G401 (cell line): ENCODE measurements at places on chromosomes 1 and 21. TPM values are rescaled to one million over a fixed set of nuclear protein-coding genes. Genes with fewer than 3 reads are reported as not detected.

DNA sequence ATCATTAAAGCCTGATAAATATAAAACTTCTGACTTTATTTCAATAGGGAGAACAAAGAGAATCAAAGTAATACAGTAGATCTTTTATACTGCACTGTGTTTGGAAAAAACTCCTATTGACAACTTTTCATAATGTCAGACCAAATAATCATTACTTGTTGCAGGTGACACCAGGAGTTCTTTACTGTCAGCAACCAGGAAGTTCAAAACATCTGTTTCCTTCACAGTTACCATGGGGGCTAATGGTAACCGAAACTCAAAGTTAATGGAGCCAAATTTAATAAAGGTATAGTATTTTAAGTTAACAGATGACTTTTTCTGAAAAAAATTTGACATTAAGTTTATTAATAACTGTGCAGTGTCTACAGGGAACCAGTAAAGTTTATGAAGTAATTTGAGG lies 10.6 kb downstream of the EFCAB7 start:
- DNase-seq: no peak

DNA sequence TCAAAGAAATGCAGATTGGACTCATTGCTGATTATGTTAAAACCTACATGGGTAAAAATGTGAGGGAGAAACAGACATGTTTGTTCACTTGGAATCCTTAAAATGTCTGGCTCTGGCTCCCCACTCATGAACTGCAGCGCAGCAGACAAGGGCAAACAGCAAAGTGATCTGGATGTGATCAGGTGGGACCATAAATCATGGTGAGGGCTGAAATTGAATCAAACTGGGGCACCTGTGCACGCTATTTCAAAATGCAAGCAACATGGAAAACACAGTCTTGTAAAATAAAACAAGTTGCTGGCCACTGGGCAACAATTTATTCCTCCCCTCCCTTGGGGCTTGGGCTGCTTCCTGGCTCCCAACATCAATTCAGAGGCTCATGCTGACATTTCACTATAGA lies 373.4 kb downstream of the SEC16B start:
- no peak for DNase-seq

DNA sequence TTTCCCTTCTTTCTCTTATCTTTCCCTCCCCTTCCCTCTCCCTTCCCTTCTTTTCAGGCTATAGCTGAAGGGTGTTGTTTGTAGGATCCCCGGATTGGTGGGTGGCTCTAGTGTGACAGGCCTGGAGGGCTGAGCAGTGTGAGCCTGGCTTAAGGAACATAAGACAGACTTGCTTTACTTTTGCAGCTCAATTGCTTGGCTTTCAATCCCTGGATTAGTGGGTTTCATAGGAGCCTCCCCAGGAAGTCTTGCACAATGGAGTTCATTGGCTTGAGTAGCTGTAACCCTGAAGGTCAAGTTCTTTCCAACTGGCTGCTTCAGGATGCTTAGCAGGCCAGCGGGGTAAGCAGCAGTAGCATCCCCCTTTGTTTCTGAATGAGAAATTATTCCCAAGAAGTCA lies 126.7 kb downstream of the CAMTA1 start:
- DNase-seq: no peak

- DNase-seq: no peak
Observed at GRCh38 chr21:41583274-41583790, 75.4 kb upstream of the TMPRSS2 start.

DNA sequence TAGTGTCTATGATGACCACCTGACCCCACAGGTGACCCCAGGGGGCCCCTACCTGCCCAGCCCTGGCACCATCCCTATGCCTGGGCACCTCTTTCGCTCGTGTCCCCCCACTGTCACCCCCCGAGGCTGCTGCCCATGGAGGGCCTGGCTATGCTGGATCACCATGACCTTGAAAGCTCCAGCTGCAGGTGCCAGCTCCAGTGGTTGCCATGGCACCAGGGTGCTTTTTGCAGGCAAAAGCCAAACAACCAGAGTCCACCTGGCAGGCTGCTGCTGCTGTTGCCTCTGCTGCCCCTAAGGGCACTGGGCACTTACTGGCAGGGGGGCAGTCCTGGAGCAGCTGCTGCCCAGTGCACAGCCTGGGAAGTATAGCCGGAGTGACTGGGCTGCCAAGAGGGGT lies 21.7 kb downstream of the ETNK2 start:
- no peak for DNase-seq

- no peak for DNase-seq
Observed at GRCh38 chr1:13228343-13228781, 2.4 kb upstream of the PRAMEF18 start.

DNA sequence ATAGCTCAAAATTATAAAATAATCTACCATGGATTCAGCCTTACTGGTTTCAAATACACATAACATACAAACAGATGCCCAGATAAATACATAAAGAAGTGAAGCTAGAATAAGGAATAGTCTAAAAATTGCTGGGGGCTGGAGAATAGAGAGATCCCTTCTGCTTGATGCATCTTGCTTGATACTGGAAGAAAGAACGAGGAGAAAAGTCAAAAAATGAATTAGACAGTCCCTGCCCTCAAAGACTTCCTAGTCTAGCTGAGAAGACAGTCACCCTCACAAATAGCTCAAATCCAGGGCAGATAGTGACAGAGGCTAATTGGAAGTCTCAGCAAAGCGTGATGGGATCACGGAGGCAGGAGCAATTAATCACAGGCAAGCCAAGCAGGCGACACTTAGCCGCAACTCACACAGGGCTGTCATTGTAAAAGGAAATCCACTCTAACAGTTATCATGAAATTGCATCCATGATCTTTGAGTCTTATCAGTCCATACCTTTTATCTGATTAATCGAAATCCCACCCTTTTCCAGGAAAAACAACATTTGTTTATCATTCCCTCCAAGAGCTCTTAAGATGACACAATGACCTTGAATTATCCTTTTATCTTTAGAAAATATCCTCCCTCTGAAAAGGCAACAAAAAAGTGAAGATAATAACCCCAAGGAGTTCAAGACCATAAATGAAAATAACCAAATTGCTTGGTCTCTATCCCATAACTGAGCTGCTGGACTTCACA lies 59.7 kb upstream of the TIAM1 start:
- peak; percentile 79 for DNase-seq

DNA sequence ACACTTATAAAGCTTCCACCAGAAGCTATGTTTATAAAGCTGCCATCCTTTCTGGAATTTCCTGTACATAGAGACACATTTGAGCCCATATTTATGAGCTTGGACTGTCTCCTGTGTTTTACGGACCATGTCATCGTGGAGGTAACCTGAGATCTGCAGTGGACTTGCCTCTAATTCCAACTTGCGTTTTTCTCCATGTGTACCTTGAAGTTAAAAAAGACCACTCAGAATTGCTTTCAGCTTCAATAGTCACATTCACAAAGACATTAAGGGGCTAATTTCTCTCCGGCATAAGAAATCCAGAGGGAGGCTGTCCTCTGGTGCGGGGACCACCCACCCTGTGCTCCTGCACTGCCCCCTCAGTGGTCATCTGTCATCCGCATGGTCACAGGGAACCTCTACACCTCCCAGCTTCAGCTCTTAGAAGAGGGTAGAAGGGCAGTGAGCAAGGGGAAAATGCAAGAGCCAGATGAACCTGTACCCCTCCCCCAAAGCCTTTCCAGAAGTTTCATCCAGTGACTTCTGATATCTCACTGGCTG lies 521.4 kb upstream of the CAMK1G start:
- no peak for DNase-seq

- DNase-seq: peak; percentile 97
Observed at GRCh38 chr1:116377541-116378529, 4.8 kb downstream of the ATP1A1 start.

- DNase-seq: no peak
Observed at GRCh38 chr1:29679828-29680558, 443.7 kb downstream of the PTPRU start.

DNA sequence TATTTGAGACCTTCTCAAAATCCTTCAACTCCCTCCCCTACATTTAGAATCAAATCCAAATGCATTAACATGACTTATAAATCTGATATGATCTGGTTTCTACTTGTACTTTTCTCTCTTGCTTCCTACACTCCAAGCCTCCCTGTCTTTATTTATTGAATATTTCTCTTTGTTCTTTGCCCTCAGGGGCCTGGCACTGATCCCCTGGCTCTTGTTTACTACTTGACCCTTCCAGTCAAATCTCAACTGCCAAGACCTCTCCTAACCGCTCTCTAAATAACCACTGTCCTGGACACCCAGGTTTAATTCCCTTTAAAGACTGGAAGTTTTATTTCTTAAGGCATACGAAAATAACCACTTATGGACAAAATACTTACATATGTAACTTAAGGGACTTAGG lies 248.9 kb downstream of the CHRM3 start:
- no peak for DNase-seq

GRCh38 chr1:204599098-204599497 lies 82.9 kb downstream of the MDM4 start:
- no peak for DNase-seq

DNA sequence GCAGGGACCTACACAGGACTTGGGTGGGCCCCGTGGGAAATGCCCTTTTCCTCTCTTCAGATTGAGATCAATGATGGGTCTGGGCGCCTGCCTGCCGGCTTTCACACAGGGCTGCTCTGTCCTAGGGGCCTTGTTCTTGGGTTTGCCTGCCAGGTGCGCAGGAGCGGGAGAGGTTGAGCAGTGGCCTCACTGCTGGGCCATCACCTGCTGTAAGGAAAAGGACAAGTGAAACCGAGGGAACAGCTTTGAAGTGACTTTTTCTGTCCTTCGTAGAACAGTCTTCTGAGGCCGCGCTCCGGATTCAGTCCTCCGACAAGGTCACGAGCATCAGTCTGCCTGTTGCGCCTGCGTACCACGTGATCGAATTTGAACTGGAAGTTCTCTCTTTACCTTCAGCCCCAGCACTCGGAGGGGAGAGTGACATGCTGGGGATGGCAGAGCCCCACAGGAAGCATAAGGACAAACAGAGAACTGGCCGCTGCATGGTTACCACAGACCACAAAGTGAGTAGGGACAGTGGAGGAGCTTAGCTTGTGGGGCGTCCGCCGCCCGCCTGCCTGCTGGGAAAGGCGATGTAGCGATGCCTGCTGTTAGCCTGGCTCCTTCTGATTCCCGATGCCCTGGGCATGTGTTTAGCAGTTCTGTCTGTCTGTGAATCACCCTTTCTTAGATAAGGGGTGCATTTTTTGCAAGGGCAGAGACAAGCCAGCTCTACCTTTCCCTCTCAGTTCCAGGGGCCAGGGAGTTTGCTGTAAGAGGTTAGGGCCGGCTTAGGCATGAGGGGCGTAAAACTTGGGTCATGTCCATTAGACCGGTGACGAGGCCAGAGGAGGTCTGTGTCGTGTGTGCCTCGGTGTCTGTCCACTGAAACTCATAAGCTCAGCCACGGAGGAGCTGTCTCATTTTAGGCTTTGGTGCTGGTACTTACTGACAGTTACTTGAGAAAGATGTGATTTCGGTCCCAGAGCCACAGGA lies 19.5 kb upstream of the PWP2 start:
- DNase-seq: no peak

- DNase-seq: no peak
Observed at GRCh38 chr1:232820431-232820830, 15.2 kb downstream of the MAP10 start.

DNA sequence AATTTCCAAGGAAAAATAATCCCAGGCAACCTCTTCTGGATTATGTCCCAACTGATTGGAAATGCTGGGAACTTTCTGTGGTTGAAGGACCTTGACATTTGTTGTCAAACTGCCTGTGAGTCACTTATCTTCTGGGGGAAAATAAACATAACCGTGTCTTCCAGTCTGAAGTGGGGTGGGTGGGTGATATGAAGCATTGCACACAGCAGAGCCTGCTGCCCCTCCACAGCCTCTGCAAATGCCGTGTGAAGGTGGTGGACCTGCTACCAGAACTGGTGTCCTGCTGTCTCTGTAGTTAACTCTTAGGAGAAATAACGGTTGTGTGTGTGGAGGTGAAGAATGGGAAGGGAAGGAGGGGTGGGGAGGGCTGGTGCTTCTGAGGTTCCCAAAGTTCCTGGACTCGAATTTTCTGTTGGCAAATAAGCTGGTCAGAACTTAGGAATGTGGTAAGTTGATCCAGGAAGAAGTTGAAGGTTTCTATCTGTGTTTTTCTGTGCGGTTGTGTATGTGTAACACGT lies 23.2 kb downstream of the GALNT2 start:
- no peak for DNase-seq

- no peak for DNase-seq
Observed at GRCh38 chr1:245008761-245009160, 144.4 kb upstream of the HNRNPU start.

DNA sequence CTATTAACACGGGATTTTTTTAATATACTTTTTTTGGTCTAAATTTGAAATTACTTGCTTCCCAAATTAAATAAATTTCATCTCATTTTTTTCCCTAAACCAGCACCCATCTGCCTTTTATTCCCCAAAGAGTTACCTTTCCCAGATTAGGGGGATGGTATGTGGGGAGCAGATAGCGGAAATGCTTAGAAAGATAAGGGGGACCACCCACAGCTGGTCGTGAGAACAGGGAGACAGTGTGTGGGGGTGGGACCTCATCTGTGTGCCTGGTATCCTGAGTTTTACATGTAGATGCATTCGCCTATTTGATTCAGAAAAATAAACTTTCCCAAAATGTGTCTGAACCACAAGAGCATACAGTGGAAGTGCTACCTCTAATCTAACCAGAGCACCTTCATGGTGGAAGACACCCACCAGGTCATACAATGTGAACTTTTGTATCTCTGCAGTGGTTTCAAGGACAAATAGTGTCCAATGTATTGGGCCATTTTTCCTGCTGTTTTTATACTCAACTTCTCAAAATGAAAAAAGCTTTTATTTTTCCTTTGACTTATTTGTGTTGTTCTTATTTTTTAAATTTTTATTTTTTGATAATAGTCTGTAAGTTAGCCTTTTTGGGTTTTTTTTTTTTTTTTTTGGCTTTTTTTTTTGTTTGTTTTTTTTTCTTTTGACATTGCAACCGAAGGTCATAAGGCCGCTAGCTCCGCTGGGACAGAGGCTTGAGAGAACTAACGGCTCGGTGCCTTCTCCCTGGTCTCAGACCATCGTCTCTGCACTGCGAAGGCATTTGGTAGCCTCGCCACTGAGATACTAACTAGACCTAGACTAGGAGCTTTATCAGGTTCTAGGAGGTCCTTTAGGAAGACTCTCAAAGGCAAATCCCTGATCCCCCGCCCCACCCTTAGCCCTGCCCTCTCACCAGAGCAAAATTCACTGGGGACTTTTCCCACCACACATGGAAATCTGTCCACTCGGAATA lies 263.2 kb downstream of the TM2D1 start:
- DNase-seq: no peak

KCNJ15 gene
- total RNA-seq: not detected in 2 replicates

C1orf141 gene
- total RNA-seq: not detected in 2 replicates

SMIM12 gene
- total RNA-seq: 64.5 and 72.1 TPM in 2 replicates

CDK18 gene
- total RNA-seq: 4.0 and 6.6 TPM in 2 replicates

CASQ1 gene
- 0.71 TPM in 1 of 2 replicates, not detected in the other for total RNA-seq

COL16A1 gene
- 50.5 and 56.2 TPM in 2 replicates for total RNA-seq

HAO2 gene
- not detected in 2 replicates for total RNA-seq

HMCN1 gene
- total RNA-seq: 14.9 and 16.2 TPM in 2 replicates

RGS4 gene
- total RNA-seq: 1.9 and 2.7 TPM in 2 replicates

IL22RA1 gene
- not detected in 2 replicates for total RNA-seq

NBPF10 gene
- 0.20 and 0.55 TPM in 2 replicates for total RNA-seq
